ENCODE measurements at places on chromosomes 5 and 9. TPM values are rescaled to one million over a fixed set of nuclear protein-coding genes. Genes with fewer than 3 reads are reported as not detected.
A peak's percentile ranks its signal among the peaks of the same experiment; 100 is the strongest.

TDRD7 gene
- polyA plus RNA-seq = 4.4 TPM

- DNase-seq = no peak
Measured at GRCh38 chr9:98594546-98595160, 114.1 kb downstream of the GABBR2 start.

- no peak for DNase-seq
Measured at GRCh38 chr9:133113949-133114885, 6.8 kb downstream of the RALGDS start.

GRCh38 chr5:114957384-114957783, 212.3 kb downstream of the TRIM36 start:
- DNase-seq = no peak

DNA sequence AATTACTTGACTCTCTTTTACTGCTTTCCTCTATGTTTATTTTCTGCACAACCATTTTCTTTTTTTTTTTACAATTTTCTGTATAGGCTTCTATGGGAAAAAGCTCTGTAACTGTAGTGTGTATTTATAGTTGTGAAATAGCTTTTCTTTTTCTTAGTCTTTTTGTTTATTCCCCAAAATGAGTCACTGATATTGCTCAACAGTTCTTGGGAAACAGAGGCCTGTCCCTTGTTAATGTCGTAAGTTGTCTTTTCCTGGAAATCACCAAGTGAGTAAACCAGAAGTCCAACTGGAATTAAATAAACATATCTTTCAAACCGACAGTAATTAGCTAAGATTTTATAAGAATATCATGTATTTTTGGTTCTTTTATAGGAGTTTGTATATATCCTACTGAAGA, 325.1 kb upstream of the PRR16 start:
- DNase-seq = peak; percentile 44

DNA sequence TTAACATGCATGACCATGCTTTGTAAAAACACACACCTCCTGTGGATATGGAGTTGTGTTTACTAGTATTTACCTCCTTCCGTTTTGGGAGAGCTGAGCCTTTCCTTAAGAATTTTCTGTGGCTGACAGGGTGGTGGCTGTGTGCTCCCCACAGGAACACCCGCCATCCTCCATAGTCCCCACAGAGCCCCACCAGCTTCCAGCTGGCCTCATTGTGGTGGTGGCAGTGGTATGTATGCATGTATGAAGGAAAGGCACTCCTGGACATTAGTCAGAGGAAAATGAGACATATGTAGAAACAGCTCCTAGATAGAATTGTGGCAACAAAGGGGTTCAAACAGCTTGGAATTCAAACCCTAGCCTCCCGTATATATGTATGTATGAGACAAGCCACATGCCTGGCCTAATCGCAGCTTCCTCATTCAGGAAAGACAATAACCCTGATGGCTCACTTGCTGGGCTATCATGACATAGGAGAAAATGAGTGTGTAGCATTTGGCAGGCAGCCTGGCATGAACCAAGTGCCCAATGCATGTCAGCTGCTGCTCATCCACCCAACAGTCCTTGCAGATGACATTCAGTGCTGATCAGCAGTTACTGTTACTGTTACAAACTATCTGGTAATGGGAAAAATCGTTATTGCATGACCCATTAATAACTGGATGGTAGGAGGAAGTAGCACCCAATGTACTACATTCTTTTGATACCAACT, 459.7 kb downstream of the EBF1 start:
- no peak for DNase-seq

DNA sequence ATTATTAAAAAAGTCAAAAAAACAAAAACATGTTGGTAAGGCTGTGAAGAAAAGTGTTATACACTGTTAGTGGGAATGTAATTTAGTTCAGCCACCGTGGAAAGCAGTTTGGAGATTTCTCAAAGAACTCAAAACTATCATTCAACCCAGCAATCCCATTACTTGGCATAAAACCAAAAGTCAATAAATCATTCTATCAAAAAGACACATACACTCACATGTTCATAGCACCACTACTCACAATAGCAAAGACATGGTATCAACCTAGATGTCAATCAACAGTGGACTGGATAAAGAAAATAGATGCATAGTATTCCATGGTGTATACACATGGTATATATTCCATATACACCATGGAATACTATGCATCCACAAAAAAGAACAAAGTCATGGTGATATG, 148.3 kb upstream of the ACOT12 start:
- DNase-seq = no peak

GRCh38 chr9:113465599-113466140, 2.1 kb downstream of the RGS3 start:
- no peak for DNase-seq

DNA sequence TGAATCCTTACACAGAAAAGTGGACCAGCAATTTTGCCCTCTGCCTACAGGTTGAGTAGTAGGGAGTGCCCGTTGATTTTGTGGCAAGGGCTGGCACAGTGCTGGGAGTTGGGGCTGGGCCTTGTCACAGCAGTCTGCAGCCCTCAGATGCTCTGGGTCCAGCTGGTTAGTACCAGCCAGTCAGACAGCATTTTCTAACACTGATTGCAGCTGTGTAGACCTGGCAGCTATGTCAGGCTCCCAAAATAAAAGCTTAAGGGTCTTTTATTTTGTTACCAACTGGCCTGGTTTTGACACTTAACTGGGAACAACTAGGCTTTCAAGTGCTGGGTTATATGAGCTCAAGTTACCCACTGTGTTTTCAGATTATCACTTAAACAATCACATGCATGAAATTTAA, 57.7 kb downstream of the MAT2B start:
- DNase-seq = no peak

DNA sequence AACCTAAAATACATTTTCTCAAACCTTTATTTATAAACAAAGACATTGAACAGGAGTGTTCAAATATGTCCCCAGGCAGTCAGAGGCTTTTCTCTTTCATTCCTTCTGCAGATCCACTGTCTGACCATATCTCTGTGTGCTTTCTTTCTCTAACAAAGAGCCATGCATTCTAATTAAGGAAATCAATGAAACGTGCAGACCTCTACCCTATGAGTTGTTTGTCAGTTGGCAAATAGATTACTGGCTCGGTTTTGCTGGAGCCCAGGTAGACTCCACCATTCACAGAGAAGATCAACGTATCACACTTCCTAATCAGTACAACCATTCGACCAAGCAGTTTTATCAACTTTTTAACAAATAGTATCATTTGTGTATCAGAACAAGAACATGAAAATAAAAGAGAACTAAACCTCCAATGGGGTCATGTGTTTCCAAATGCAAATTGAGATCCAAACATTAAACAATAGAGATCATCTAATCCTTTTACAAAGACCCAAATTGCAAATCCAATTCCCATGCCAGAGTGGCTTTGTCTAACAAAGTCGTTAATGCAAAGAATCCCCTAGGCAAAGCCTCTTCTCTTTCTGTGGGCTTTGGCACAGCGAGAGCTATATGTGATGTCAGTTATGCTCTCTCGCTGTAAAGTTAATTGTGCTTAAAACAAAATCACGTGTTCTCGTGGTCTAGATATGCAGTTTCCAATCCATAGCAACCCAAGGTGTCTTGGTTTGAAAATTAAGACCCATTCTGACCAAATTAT, 16.8 kb downstream of the KLF4 start:
- DNase-seq = no peak

Data from forelimb muscle (tissue), 1 donor.